ENCODE measurements at places on chromosomes 6 and 20.

DNA sequence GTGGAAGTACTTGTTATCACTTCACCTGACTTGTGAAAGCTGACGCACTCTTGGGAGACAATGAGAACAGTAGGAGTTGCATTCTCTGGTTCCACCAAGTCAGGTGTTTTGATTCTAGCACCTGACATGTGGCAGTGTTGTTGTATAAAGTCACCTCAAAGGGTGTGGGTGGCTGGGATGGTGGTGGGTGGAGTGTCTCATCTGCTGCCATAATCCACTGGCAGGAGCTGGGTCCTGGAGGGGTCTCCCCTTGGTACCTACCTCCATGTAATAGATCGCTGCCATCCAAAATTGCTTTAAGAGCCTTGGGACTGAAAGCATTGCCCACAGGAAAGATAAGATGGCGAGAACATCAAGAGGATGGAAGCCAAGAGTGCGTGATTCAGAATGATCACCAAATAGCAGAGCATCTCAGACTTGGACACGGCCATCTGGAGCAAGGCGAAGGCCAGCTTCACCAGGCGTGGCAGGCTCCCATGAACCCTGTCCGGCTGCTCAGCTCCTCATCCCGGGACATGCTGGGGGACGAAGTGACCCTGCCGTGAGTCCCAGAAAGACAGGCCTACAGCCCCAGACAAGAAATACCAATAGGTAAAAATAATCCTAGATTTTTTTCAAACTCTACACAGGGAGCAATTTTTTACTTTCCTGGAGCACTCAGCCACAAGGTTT is 56.6 kb downstream of the NPEPL1 start:
- DNase-seq = no peak

DNA sequence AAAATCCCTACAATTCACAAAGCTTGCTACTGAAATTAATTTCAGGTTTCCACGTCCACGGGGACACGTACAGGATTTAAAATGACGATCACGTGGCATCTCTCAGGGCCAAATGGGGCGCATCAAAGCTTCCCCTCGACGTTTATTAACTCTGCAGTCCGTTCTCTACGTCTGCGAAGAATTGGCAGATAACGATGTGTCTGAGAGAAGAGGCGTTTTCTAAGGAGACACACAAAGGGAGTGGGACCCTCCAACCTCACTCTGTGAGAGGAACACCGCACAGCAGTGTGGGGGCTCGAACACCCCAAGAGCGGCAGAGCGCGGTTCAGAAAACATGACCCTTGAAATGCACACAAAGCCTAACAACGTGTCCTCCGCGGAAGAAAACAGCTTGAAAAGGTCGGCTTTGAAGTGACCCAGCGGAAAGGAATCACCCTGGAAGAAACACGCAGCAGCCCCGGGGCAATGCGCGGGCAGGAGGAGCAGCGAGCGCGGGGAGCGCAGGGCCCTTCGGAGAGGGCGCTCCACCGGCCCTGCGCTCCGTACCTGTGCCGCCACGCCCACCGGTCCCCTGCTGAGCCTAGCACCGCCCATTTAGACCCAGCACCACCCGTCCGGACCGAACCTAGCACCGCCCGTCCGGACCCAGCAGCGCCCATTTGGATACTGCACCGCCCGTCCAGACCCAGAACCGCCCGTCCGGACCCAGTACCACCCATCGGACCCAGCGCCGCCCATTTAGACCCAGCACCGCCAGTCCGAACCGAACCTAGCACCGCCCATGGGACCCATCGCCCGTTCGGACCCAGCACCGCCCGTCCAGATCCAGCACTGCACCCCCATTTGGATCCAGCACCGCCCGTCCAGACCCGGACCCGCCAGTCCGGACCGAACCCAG is 1.1 kb upstream of the AFDN start:
- DNase-seq = no peak

DNA sequence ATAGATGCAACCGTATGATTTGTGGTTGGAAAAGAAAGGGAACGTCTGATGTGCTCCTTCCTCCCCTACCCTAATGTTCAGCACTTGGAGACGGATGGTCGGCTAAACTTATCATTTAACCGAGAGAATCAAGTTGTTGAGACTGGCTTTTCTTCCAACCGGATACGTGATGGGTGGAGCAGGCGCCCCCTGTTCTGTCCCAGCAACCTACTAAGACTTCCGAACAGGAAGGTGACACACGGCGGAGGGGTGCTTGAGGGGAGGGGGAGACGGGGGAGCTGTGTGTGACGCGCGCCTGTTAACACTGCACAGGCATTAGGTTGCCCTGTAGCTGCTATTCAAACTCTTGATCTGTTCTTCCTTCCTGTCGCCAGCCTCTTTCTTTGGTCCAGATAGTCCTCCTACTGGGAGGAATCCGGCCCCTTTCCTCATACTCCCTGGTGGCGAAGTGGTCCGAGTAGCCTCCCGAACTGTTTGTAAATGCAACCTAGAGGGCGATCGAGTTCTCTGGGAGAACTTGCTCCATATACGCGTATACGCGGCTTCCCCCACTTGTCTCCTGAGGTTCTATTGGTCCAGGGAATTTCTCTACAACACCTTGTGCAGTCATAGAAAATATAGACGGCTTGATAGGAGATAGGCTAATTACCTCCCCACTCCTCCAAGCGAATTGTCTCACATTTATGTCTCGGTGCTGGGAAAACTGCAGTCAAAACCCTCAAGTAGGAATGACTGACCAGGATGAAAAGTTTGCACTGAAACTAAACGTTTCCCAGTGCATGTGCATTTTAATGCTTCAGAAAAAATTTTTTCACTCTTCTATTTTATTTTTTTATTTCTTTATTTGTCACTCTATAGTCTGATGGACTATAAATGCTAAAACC is 126.0 kb upstream of the SLC2A12 start:
- peak; percentile 90 for DNase-seq

DNA sequence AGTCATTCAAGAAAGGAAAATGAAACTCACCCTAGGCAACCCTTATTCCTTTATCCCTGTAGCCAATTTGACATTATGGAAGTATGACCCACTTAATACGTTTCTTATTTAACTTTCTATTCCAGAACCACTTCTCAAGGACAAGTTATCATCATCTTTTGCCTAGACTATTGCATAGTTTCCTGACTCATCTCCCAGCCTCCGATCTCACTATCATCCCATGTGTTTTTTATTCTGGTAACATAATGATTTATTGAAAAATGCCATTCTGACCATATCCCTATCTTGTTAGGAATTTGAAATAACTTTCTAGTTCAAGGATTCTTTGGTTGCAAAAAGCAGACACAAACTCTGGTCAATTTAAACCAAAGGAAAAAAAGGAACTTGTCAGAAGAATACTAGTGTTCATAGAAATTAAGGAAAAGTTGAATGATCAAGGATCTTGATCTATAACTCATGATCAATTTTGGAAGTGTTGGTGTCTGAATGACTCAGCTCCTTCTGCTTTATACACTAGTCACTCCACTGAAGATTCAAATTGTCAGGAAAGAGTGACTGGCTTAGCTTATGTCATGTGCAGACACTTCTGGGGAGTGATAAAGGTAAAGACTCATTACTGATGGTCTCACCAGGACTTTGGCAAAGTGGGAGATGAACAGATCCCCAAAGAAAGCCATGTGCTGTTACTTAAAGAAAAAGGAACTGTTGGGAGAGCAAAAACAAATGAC is 8.5 kb upstream of the TINAG start:
- no peak for DNase-seq

GRCh38 chr6:16481697-16482399 is 243.5 kb downstream of the GMPR start:
- DNase-seq = no peak

DNA sequence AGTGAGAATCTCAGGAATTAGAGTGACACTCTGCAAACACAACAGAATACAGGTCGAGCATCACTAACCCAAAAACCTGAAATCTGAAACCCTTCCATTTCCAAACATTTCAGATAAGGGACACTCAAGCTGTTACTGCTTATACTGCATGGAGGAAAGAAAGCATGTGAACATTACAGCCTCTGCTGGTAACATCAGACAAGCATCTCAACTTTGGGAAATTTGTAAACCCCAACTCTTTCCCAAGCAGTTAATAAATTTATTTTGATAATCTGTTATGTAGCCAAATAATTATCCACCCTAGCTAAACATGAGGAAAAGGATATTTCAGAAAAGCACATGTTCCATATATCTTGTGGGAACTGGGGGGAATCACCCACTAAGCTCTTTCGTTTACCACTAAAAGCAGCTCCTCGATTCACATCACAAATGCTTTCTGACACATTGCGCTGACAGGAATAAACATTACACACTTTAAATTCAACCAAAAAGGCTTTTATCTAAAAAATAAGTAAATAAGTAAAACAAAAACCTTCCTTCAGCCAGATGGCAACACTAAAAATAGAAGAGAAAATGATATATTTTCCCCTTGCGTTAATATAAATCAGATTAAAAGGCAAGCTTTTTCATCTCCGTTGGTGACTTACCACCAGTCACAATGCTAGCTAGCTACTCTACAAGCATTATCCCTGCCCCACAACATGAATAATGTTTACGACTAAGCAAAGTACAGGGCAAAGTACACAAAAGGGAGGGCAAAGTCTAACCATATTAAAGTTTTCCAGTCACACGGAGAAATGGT is 120.8 kb downstream of the MAP7 start:
- DNase-seq = no peak

DNA sequence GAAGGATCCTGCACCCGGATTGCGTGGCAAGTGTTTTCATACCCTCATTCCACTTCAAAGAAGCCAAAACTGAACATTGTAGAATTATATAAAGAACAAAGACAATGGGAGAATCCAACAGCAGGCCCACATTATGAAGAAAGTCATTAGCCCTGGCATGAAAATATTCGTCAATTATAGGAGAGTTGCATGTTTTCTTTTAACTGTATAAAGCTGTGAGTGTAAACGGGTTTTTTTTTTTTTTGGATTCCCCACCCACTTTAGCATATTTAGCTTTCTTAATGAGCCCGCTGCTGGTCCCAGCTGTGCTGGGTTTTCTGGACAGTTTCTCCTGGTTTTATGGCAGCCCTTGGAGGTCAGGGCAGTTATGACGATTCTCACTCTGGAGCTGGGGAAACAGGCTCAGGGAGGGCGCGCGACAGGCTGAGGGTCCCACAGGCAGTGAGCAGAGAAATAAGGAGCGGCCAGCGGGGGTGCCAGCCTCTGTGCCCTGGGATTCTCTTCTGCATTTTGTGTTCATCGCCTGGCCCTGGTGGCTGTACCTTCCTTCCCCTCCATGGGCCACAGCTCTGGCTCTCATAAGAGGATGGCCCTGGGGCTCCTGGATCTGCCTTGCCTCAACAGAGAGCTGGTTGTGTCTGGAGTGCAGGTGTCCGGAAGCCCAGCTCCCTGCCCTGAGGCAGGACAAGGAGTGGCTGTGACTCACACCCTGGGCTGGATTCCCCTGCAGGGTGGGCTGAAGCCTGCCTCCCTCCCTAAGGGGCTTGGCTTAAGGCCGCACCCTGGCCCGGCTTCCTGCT is 24.1 kb upstream of the SULF2 start:
- no peak for DNase-seq

GRCh38 chr6:105372142-105372848 is 30.6 kb downstream of the PREP start:
- no peak for DNase-seq

DNA sequence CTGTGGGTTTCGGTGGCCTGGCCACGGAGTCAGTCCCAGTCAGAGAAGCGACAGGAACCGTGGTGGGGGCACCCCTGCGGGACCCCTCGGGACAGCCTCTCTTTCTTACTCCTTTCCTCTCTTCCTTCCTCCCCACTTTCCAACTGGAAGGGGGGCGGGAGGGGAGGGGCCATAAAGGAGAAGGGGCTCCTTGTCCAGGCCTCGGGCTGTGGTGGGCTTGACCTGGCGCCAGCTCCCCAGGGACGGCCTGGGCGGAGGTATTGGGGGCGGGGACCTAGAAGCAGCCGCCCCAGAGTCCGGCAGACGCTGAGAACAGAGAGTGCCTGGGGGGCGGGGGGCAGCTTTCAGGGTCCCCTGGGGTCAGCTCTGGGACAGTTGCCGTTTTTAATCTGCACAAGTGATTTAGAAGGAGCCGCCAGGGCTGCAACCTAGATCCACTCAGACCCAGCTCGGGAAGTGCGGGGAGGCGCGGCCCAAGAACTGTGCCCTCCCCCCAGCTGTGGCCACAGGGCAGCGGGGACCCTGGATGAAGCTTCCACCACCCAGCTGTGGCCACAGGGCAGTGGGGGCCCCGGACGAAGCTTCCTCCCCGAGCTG is 6.4 kb upstream of the ABHD16B start:
- peak; percentile 18 for DNase-seq

DNA sequence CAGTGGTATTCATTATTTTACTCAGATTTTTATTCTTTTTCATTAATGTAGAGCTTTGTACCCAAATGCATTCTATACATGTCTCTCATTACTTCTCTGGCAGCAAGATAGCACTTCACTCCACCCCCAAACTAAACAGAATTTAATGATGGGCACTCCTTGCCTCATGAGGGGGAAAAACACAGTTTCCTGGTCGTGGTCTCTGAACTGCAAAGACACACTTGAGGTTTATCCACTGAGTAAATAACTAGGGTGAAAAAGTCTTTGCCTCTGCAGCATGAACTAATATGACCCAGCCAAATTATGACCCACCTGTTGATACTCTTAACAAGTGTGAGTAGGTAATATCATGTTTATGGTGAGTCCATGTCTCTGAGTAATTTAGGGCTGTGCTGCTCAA is 785.2 kb upstream of the FLRT3 start:
- no peak for DNase-seq

DNA sequence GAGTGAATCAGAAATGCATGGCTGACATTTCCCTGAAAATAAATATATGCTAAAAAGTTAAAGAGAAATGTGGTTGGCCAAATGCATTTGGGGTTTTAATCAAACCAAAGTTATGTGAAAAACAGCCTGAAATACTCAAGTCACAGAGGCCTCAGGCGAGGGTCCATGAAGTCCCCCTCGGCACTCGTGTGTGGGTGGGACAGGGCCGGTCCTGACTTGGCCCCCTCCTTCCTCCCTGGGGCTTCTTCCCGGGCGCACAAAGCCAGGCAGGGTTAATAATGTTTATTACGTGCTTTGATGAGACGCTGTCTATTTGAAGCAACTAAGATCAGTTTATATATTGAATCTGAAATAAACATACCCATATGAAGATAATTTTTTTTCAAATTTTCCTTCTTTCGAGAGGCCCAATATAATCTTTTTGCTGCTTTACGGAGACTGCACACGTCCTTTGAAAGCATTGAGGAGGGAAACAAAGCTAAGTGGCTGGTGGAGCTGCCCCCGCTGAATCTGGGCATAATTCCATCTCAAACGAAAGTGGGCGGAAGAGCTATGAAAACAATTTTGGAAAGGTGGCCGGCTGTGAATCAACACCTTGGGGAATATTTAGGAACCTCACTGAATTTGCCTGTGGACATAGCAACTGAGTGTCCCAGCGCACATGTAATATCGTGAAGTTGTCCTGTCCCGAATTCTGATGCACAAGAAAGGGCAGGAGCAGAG is 55.8 kb upstream of the SMOC2 start:
- DNase-seq = no peak

GRCh38 chr6:35581633-35582032 is 68.9 kb upstream of the TULP1 start:
- no peak for DNase-seq

- no peak for DNase-seq
These were observed 3.6 kb downstream of the PAK5 start for GRCh38 chr20:9835302-9835701.

- DNase-seq = no peak
These were observed 429.7 kb downstream of the EPHA7 start for GRCh38 chr6:92989656-92990055.

All from NB4 (cell line).